ENCODE measurements at places on chromosomes 6 and 20.

GRCh38 chr6:1596088-1596852 lies 13.4 kb upstream of the FOXC1 start:
- DNase-seq: peak; percentile 63

DNA sequence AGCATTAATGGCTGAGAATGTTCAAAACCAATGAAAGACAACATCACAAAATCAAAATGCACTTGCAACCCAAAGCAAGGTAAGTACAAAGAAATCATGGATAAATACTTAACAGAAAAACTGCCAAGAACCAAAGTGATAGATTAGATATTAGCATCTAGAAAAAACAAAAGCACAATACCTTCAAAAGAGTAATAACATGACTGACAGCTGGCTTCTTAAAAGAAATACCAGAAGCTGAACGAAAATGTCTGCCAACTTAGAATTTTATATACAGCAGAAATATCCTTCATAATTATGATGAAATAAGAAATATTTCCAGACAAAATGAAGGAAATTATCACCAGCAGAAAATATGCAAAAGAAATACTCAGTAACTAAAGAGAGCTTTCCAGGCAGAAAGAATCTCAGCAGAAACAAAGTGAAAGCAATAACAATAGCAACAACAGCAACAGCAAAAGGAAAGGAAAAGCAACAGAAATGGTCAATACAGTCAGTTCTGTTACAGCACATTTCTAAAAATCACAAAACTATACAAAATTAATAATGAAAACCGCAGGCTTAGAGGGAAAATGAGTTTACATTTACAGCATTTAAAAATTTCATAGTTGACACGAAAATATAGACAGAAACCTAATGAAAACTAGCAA lies 121.5 kb upstream of the MAN1A1 start:
- no peak for DNase-seq

DNA sequence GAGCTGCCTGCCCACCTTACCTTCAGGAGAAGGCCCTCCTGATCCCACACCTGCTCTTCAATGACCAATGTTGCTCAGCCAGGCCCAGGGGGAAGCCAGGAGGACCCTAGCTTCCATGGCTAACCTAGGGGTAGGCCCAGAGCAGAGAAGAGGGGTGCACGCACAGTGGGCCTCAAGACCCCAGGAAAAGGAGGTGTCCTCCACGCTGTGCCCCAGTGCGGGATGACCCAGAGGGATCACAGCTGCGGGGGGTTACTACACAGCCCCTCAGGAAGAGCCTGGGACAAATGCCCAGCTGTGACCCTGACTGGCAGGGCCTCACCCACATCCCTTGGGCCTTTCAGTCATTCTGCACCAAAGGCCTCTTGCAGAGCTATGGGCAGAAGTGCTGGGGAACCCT lies 31.6 kb upstream of the APMAP start:
- DNase-seq: no peak

- DNase-seq: no peak
Measured at GRCh38 chr20:23666189-23666588, 22.6 kb downstream of the CST4 start.

DNA sequence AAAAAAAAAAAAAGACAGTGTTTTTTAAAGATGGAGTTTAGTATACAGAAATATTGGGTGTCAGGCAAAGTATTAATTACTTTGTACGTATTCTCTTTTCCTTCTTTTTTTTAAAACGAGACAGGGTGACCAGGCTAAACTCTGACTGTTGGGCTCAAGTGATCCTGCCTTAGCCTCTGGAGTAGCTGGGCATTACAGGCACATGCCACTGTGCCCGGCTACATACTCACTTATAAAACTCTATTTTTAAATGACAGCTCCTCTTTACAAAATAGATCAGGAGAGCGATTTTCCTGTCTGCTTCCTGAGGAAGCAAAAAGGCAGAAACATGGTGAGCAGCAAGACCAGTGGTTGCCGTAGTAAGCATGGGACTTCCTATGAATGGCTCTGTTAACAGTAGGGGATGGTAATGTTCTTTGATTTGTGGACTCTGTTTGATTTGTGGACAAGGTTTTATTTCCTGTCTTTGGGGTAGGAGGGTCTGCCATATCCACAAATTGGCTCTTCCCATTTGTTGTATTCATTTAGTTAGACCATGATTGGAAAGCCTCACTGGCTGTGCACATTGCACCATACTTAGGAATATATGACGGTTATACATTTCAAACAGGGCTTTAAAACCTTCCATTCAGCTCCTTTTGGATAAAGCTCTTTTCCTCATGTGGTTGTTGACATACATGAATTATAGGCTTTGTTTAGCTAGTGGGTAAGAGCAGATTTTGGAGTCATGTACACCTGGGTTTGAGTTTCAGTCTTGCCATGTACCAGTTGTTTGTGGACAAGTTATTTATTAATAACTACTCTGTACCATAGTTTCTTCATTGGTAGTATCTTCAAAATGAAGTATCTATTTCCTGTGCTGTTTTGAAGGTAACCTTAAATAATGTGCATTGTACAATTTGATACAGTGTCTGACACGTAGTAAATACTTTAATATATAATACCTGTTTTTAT lies 45.1 kb downstream of the PTPRA start:
- no peak for DNase-seq

- no peak for DNase-seq
Measured at GRCh38 chr20:10927936-10928840, 254.4 kb upstream of the JAG1 start.

- DNase-seq: no peak
Measured at GRCh38 chr6:44009425-44010321, 117.6 kb downstream of the MRPL14 start.

DNA sequence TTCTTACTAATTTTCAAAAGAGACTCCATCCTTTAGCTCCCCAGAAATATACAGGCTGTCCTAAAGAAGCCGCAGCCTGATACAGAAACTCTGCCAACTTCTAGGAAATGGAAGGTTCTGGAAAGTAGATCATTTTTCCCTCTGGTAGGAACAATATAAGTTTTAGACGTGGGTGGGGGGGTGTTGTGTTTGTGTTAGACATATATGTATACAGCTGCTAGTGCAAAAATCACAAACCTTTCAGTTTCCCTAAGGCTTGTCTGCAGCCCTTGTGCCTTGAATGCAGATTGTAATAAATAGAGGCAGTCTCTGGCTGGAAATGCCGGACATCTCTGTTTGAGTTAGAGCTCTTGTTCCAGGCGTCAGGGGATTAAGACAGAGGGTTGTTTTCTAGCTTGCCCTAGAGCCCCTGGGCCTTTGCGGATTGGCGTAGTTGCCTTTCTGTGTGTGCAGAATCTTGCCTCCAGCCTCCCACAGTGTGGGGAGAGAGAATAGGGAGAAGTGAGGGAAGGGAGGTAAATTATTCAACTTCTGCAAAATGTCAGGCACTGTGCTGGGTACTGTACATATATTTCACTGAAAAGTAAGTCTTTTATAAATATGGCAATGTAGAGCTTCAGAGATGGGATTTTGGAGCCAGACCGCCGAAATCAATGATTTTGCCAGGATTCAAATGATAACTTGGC lies 269.7 kb downstream of the PRL start:
- DNase-seq: no peak

- no peak for DNase-seq
Measured at GRCh38 chr6:106894978-106895702, 79.4 kb downstream of the CD24 start.

DNA sequence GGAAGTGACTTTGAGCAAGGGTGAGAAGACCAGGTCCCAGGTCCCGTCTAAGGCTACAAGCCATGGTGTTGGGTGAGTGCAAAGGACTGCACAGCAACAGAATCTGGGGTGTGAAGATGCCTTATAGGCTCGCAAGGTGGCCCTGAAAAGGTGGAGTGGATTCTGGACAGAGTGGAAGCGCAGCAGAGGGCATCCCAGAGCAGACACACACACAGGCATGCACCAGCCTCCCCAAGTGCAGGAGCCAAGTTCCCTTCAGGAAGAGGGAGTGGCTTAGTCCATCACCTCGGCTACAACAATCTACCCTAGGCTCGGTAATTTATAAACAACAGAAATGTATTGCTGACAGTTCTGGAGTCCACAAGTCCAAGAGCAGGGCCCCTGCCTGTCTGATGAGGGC lies 180.1 kb upstream of the PDE10A start:
- no peak for DNase-seq

DNA sequence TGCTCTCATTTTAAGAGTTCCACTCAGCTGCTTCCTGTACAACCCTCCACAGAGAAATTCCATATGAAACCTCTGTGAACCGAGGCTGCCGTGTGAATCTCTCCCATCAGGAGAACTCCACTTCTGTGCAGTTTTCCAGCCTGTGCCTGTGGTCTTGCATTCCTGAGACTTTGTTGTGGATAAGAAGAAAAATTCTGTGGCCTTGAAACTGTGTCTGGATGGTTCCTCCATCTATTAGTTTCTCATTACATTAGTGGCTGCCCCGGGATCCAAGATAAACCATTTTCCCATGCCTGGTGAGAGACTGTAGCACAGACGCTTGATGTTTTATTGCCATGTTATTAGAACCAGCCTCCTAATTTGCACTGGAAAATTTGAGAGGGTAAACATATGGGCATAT lies 40.8 kb upstream of the TIAM2 start:
- no peak for DNase-seq

DNA sequence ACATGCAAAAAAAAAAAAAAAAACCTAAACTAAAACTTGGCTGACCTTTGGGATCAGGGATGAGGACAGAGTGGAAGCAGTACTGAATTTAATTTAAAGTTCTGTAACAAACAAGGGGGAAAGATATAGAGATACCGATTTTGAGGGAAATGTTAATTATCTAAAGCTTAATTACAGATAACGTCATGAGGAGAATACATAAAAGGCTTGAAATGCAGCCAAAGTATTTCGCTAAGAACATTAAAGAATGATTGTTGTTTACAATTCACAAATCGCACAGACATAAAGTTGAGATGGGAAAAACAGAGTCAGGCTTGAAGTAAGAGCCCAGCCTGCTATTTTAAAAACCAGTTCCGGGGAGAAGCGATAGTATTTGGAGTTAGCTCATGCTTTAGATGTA lies 208.0 kb upstream of the SASH1 start:
- no peak for DNase-seq

GRCh38 chr6:49540614-49541013 lies 9.9 kb upstream of the C6orf141 start:
- DNase-seq: no peak

DNA sequence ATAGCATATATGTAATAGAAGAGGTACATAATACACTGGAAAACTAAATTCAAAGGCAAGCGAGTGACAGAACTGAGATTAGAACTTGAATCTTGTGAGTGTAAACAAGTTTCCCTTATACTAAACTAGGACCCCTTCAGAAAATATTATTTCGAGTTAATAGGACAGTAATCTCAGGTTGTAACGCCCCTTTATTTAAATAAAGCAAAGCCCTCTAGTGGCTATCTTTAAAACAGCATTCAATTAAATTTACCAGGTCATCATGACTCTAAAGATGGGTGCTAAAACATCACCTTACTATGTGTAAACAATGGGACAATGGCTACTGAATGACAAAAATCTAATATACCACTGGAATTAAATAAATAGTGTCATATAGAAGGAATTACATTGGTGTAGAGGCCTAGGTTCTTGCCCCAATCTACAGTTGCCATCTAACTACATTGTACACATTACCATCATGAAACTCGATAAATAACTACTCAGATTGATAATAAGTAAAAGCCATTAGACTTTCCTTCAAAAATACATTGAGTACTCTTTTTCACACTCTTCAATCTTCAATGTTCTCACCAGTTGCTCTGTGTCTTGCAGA lies 255.4 kb upstream of the IRAK1BP1 start:
- DNase-seq: no peak

GRCh38 chr6:31776989-31777666 lies at the start of gene VWA7:
TSS of gene VWA7 (minus strand) at chr6:31777328. CDS start at chr6:31776779, 549 bp downstream.
- peak; percentile 41 for DNase-seq

DNA sequence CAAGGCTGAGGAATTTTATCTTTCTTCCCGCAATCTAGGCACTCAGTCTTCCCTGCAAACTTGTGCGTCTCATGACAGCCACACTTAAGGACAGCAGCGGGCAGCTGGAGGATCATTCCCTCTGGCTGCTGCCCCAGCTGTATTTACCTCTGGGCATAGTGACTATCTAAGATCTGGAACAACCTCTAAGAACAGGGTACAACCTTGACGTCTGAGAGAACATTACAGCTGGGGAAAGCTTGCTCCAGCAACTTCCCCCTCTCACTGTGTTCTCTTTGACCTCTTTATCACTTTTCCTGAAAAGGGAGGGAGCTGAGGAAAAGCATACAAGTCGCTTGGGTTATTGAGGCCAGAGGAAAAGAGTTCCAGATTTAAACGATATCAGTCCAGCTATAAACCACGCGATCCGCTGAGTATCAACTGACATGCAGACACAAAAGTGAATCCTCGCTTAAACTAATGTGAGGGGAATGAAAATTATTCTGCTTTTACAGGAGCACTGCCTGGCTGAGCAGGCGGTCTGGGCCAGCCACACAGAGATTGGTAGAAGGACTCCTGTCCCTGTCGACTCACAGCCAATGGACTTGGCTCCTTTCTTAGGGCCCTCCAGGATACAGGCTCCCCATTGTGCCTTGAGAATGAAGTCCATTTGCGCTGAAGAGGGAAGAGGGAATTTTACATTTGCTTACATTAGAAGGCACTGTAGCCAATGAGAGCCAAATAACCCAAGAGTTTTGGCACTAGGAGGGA lies 153.3 kb downstream of the QRSL1 start:
- no peak for DNase-seq

DNA sequence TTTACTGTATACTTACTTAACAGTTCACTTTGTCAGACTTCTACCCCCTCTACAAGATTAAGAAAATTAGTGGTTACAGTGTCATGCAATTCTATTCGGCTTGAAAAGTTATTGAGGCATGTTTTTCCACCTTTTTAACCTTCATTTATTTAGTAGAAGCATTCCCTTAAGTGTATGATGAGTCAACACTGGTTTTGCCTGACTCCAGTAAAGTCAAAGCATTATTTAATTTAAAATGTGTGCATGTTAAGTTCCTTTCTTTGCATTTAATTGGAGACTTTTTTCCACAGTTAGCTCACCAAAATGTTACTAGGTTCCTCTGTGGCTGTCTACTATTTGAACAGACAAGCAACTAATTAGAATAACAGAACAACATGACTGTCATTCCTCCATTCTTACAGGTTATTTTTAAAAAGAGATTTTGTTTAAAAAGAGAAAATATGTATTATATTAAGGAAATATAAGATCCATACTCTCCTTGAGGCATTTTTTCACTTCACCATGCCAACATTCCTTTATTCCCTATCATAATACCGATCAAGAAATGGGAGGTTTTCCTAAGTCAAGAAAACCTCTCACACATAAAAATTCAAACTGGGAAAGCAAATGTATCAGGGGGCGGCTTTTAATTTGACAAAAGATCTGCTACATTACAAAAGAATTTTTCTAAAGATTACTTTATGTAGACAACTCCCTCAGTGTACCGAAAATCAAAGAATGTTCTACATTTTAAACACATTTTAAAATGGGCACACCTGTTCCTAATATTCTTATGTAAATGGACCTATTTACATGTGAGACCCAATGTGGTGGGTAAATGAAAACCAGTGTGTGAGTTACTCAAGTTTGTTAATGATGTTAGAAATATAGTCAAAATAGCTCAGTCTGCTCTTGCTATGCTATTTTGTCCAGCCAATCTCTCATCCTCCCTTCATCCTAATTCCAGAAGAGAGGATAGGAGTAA lies 361.2 kb downstream of the UTRN start:
- no peak for DNase-seq

Data from posterior cingulate gyrus (tissue), 11 donors.